ENCODE measurements at places on chromosomes 13 and 19.

DNA sequence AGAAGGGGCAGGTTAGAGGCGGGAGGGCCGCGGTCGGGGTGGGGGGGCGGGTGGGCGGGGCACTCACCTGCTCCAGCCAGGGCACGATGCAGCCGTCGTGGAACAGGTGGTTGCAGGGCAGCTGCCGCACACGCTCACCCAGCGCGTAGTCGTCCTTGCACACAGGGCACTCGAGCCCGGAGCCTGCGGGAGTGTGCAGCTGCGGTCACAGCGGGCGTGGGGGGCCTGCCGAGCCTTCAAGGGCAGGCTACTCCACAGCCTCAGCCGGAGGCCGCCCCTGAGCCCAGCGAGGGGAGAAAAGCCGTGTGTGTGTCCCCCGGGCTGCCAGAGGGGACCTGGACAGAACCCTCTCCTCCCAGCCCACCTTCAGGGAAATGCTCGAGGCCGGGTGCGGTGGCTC lies 8.6 kb downstream of the FGF22 start:
- DNase-seq, result no peak

- no peak for DNase-seq
Measured at GRCh38 chr13:51714663-51715168, 89.2 kb downstream of the DHRS12 start.

DNA sequence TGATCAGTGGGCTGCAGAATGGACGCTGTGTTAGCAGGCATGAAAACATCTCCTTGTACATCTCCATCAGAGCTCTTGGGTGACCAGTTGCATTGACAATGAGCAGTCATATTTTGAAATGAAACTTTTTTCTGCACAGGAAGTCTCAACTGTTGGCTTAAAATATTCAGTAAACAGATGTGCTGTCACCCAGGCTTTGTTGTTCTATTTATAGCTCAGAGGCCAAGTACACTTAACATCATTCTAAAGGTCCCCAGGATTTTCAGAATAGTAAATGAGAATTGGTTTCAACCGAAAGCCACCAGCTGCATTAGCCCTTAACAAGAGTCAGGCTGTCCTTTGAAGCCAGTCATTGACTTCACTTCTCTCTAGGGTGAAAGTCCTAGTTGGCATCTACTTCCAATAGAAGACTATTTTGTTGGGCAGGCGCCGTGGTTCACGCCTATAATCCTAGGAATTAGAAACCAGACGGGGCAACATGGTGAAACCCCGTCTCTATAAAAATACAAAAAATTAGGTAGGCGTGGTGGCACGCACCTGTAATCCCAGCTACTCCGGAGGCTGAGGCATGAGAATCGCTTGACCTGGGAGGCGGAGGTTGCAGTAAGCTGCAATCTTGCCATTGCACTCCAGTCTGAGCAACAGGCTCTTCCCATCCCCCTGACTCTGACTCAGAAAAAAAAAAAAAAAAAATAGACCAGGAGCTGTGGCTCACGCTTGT lies 7.9 kb upstream of the PDE4A start:
- no peak for DNase-seq

DNA sequence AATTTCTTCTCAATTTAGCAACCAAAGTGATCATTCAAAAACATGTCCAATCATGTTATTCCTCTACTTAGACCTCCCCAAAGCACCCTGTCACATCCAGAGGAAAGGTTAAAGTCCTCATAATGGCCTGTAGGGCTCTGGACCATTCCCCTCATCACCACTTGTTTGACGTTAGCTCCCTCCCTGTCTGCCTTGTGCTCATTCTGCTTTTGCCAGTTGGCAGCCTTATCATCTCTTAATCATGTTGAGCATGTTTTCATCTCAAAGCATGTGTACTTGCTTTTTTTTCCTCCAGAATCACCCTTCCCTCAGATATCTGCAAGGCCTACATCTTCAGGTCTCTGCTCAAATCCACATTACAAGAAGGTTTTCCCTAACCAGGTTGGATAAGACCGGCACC lies 25.9 kb downstream of the UBAC2 start:
- DNase-seq, result no peak

DNA sequence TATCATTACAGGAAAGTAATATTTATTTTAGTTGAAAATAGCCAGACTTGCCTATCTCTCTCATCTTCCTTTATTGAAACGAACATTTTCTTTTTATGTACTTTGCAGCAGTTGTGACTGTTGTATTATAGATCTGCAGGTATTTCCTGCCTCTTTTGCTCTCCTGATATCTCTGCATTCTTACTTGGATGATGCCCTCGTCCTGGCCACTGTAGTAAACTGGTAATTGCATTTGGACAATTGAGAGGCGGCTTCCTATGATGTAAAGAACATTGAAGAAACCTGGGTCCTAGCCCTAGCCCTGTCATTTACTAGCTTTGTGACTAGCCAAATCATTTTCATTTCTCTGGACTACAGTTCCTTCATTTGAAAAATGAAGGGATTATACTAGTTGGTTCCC lies 6.4 kb downstream of the ARHGAP35 start:
- no peak for DNase-seq

DNA sequence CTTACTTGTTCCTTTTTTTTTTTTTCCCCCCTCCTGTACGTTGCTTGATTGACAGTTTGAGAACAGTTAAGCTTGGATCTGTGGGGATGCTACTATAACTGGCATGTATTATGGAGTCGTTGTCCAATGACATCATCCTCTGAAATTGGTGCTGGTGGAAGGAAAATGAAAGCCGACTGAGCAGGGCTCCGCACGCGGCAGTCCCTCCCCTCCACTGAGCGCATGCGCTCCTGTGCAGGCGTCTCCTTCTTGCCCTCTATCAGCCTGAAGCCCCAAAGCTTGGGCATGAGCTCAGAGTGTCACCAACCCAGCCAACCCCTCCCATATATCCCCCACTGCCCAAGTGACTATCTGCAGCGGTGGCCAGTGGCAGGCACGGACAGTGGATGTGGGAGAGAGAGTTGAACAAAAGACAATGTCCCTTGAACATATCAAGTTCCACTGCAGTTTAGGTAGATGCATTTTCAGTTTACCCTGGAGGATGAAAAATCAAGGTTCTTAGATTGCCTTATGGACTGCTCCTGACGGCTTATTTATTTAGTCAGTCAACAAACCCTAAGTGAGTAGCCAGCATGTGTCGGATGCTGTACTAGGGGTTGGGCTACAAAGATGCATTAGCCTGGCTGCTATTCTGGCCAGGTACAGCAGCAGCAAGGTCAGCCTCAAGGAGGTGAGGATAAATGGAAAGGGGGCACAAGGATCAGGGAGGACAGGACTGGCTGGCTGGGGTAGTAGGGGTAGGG lies 20.8 kb downstream of the MBNL2 start:
- no peak for DNase-seq

- peak; percentile 34 for DNase-seq
Measured at GRCh38 chr13:31797154-31797775, 57.9 kb downstream of the RXFP2 start.

DNA sequence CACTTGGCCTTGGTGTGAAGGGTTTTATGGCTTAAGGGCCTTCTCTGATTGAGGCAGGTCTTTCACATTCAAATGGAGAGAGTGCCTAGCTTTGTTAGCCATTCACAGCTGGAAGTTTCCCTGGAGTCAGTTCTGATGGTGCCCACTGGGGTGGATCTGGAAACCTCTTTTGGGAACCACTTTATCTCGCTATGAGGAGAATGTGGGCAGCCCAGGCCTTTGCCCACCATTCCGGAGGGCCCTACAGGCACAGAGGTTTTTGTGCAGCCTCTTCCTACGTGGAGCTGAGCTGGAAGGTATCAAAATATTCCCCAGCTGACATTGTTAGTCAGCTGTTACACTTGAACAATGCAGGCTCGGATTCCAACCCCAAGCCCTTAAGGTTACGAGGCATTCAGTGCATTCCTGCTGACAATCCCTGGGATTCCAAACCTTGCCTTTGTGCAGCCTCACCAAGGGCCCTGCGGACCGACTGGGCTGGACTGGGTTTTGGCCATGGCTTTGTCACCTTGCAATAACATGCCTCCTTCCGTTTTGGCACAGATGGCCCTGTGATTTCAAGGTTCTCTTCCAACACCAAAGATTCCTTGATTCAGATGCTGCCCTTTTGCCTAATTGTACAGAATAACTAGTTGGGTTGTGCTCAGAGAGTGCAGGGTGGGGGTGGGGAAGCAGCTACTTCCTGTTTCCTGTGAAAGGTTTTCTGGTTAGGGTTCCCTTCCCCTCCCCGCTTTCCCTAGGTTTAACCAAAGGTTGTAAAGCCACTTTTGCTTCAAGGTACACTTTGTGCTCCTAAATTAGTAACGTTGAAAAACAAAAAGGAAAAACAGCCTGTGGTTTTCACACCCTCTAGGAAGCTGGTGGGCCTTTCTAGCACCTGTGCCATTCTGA lies 27.0 kb downstream of the SAE1 start:
- peak; percentile 29 for DNase-seq

DNA sequence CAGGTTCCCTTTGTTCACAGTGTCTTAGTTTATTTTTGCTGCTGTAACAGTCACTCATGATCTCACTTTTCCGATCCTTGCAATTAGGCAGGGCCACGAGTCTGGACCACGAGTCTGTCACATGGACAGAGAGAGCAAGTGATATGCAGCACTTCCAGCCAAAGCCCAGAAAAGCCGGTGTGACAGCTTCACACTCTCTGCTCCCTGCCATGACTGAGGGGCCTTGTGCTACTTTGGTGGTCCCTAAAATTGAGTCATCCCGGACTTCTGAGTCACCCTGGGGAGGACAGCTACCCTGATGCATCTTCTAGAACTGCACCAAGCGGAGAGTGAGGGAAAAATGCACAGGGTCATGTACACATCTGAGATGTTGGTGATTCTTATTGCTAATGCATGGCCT lies 179.6 kb downstream of the EFNB2 start:
- no peak for DNase-seq

DNA sequence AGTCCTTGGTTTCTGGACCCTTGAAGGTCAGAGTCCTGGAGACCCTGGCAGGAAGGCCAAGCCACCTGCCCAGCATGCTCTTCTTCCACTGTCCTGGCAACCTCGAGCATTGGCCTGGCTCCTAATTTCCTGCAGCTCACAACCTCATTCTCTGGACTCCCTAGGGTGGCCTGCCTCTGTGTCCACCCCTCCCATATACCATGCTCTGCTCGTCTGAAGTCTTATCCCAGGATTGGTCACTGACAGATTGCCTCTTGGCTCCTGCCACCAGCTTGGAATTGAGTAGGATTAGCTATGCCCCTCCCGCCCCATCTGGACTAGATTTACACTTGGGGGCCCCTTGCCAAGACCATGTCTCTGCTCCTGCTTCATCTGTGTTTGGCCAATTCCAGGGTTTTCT lies 17.1 kb upstream of the WASF3 start:
- peak; percentile 94 for DNase-seq

DNA sequence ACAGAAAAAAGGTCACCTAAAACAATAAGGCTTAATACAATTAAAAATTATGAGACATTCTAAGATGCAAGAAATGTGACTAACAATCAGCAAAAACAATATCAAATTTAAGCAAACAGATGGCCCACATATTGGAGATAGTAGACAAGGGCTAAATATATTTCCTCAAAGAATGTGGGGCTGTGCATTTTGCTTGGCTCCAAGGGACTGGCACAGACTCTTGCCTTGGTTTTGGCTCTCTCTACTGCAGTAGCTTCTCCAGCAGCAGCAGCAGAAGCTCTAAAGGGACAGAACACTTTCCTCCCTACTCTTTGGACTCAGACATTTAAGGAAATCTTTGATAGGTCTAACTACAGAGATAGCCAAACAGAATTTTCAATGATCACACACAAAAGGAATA lies 38.2 kb upstream of the ZNF780A start:
- DNase-seq, result no peak

GRCh38 chr13:97225533-97225932 lies 3.4 kb downstream of the MBNL2 start:
- peak; percentile 44 for DNase-seq

Measured in cerebellar cortex (tissue), 1 donor.